ENCODE measurements at places on chromosomes 1 and 21. TPM values are rescaled to one million over a fixed set of nuclear protein-coding genes. Genes with fewer than 3 reads are reported as not detected.

SELENBP1 gene
- polyA plus RNA-seq = 895 TPM

MAN1C1 gene
- polyA plus RNA-seq = 3.6 TPM

CLDN8 gene
- 3.1 TPM for polyA plus RNA-seq

DNA sequence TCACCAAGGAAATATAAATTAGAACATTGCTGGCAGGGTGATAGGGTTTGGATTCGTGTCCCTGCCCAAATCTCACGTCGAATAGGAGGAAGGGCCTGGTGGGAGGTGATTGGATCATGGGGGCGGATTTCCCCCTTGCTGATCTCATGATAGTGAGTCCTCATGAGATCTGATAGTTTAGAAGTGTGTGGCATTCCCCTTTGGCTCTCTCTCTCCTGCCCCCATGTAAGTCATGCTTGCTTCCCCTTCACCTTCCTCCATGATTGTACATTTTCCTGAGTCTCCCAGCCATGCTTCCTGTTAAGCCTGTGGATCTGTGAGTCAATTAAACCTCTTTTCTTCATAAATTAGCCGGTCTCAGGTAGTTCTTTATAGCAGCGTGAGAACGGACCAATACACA, 60.6 kb downstream of the VPS26C start:
- H3K36me3 ChIP-seq = peaks cover 8% of the 10 kb centered on the region
- H3K27ac ChIP-seq = no peak overlapping the region
- peaks cover 6% of the 10 kb centered on the region for H3K4me1 ChIP-seq
- no peaks in the 10 kb centered on the region for H3K27me3 ChIP-seq

GRCh38 chr1:23964790-23965740, 5.4 kb downstream of the PNRC2 start:
- no peak for DNase-seq
- H3K36me3 ChIP-seq = peaks cover 7% of the 10 kb centered on the region
- peaks cover 35% of the 10 kb centered on the region for H3K4me1 ChIP-seq

DNA sequence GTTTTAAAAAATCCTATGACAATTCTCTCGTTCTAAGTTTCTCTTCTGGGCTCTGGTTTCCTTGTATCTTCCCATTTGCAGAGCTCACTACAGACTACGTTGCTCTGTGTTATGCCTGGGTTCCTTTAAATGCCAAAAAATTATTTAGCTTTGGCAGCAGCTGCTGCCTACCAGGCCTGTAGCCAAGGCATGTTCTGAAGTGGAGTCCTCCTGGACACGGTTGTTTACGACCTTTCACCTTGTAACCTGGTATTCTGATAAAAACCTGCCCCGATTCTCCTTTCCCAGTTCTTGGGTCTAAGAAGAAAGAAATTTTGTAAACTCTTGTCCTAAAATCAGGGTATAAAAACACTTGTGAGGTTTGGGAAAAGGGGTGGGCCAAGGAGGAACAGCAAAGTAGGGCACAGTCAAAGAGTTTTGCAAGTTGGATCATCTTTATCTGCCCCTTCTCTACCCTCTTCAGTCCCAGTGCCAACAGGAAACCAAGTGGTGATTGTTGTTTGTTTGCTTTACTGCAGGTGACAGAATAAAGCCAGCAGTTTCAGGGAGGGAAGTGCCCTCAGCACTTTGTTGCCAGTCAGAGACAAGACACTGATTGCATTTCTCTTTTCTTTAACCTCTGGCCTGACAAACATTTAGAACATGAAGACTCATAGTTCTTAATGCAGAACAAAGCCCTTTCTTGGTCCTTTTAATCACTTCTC, 3.1 kb upstream of the TXNIP start:
- DNase-seq = peak; percentile 88
- H3K27ac ChIP-seq = peak overlapping the region; percentile 93
- H3K4me3 ChIP-seq = peak overlapping the region; percentile 93
- peaks cover 14% of the 10 kb centered on the region for H3K36me3 ChIP-seq

- H3K27me3 ChIP-seq = no peaks in the 10 kb centered on the region
- H3K4me1 ChIP-seq = no peaks in the 10 kb centered on the region
- DNase-seq = peak; percentile 77
- no peaks in the 10 kb centered on the region for H3K36me3 ChIP-seq
Measured at GRCh38 chr1:53697721-53698383, 41.1 kb downstream of the GLIS1 start.

Data from sigmoid colon (tissue), 7 donors.